ENCODE measurements at places on chromosomes 7 and 10.

DNA sequence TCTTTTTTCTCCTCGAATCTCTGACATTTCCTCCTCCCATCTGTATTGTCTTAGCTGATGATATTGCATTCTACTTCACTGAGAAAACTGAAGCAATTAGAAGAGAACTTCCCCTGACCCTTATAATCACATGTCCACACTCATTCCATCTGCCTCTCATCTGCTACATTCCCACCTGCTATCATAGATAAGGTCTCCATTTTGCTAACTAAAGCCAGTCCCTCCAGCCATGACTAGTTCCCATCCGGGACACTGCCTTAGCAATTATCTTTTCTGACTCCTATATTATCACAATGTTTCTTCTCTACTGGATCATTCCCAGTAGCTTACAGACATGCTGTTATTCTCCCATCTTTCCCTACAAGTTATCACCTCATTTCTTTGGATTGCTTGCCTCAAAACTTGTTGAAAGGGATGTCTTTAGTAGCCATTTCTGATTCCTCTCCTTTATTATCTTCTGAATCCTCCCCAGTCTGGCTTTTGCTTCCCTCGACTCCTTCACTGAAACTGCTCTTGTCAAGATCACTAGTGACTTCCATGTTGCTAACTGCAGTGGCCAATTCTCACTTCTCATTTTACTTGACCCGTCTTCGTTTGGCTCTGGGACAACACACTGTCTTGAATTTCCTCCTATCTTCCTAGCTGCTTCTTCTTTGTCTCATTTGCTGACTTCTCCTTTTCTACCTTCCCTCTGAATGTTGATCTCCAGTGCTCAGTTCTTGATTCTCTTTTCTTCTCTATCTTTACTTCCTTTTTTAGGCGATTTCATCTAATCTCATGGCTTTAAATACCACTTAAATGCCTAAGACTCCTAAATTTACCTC lies 35.9 kb downstream of the FZD1 start:
- DNase-seq = no peak

DNA sequence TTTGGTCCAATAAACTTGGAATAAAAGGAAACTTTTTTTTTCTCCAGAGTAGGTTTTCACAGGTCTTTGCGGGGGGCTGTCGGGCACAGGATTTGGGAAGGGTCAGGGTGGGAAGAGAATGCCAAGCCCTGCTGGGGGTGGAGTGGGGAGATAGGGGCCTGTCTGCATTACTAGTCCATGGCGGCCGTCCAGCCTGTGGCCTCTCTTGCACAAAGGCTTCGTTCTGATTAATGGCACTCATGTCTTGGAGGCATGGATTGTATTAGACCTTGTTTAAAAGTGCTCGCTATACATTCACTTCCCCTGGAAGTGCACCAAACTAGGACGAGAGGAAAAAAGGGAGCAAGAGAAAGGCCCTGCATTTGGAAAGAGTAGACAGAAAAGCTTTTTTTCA lies 37.2 kb downstream of the LRMDA start:
- no peak for DNase-seq

GRCh38 chr7:30776971-30777370 lies 5.8 kb downstream of the MINDY4 start:
- DNase-seq = no peak

DNA sequence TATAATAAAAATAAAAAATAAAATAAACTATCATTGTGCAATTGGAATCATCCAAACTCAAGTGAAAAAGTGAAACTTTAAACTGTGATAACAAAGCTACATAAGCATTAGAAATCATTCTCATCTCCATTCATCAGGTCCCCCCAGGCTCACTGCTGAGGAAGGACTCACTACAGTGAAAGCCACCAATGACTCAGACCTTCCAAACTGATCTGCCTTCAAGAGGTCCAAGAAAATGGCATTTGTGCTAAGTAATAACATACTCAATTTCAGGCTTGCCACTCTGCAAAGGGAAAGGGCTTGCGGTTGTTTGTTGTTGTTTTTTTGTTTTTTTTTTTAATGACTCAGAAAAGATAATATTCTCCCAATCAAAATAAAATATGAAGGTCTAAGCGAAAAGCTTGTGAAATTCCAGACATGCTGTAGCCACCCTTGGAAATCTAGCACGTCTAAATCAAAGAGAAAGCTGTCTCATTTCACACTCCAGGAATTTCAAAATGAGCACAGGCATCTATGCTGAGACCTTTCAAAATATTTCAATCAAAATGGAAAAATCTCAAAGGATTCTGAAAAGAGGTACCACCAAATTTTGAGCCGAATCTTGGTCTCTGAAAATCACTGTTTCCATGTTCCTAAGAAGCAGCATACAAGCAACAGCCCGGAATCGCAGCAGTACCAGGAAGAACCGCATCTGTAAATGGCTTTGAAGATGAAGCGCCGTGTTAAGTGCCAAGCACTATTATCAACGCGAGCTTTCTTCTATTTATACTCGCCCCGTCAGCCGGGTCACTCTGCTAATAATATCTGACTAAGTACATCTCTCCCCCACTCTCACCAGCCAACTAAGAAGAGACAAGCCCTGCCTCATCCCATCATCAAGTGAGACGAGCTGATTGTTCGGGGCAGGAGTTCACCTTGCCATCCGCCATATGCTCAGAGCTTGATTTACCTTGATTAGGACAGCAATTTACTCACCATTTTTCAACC lies 13.5 kb downstream of the SFMBT2 start:
- DNase-seq = no peak

DNA sequence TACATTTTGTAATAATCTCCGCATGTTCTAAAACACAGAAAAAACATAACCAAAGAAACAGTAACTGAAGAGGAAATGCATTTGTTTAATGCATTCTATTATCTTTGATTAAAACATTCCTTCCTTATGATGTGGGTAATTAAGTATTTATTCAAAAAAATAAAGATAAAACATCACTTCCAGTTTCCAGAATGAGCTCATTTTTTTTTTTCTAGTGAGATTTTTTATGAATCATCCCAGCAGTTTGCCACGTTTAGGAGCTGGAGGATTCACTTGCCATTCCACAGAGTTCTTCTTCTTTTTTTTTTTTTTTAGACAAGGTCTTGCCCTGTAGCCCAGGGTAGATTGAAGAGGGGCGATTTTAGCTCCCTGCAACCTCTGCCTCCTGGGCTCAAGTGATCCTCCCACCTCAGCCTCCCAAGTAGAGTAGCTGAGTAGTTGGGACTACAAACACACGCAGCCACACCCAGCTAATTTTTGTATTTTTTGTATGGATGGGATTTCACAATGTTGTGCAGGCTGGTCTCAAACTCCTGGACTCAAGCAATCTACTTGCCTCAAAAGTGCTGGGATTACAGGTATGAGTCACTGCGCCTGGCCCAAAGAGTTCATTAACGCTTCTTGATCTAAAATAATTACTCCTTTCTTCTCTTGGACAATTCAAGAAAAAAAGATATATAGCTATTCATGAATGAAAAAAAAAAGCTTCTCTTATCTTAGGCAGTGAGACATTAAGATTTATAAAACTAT lies 177.3 kb downstream of the DKK1 start:
- no peak for DNase-seq

DNA sequence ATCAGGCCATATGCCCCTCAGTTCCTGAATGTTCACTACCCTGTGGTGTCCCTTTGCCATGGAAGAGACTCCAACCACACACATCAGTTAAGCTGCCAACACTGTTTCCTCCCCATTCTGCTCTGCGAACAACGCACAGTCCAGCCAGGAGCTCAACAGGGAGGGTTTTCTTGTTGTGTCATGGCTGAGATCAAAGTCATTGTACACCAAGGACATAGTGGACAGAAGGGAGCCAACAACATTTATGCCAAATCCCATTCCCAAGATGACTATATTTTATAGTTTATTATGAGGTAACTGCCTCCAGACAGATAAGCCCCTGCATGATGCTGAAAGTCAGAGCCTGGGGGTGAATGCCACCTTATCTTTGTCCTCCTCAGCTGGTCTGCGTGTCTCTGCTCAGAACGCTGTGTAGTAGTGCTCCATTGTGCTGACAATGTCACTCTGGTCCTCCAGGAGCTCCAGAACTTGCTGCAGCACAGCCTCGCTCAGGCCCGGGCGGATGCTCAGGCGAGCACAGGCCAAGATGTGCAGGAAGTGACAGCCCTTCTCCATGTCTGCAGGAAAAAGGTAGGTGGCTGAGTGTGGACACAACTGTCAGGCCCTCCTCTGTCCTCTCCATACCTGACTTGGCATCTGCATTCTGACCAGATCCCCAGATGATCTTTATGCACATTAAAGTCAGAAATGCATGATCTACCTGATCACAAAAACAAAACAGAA lies 27.1 kb upstream of the SH3PXD2A start:
- no peak for DNase-seq

DNA sequence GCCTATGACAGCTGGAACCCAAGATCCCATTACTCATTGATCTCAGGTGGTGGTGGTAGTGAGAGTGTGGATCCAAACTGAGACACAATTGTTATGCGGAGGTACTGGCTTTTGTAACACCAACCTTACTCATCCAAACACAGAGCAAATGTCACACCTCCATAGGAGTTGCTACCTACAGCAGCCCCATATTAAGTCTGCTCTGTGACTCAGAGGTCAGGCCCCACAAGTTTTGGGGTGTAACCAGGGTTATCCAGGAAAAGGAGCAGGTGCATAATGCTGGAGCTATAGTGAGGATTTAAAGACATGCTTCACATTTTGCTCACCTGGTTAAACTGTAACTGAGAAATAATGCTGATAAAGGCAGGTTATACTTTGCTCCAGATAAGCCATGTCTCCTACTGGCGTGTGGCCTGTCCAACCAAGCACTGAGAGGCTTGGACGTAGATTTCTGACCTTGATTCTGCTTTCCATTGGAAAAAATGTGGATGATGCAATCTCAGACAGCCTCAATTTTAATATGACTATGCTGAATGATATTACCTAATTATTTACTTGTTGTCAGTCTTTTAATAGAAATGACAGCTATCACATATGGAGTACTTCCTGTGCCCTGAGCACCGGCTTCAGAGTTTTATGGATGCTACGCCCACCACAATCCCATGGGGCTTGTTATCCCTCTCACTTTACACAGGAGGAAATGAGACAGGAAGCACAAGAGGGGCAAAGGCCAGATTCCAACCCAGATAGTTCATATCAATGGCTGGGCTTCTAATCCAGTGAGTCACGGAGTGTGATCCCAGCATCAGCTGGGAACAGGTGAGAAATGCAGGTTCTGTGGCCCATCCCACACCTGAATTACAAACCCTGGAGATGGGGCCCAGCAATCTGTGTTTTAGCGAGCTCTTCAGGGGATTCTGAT lies 181.3 kb downstream of the CHN2 start:
- DNase-seq = no peak

GRCh38 chr10:72173262-72173618 lies 42.6 kb upstream of the ANAPC16 start:
- DNase-seq = no peak

DNA sequence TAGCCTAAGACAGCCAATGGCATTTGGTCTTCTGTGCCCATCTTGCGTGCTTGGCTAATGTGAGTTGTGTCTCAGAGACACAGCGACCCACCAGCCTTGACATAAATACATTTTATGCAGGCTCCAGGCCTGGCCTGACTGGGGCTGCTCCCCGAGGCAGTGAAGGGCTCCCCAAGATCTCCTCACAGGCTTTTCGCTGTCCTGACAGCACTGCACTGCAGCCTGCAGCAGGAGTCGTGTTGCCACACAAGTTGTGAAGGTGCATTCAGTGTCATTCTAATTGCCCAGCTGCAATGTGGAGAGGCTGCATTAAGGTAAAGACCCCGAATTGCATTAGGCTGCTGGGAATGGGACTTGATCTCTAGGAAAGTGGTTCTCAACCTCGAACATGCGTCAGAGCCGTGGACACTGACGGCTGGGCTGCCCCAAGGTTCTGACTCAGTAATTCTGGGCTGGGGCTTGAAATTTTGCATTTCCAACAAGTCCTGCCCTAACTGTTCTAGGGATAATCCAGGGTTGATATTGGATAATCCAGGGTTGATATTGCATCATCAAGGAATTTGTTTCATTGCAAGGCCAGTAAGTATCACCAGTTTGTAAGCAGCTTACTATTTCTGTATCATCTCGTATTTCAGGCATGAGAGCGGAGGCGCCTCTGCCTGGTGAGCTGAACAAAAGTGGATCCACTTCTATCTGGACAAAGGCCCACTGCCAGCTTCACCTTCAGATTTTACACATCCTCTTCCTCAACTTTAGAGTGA lies 108.7 kb upstream of the INSIG1 start:
- DNase-seq = no peak

- no peak for DNase-seq
Observed at GRCh38 chr10:123213192-123213591, 59.0 kb downstream of the BUB3 start.

DNA sequence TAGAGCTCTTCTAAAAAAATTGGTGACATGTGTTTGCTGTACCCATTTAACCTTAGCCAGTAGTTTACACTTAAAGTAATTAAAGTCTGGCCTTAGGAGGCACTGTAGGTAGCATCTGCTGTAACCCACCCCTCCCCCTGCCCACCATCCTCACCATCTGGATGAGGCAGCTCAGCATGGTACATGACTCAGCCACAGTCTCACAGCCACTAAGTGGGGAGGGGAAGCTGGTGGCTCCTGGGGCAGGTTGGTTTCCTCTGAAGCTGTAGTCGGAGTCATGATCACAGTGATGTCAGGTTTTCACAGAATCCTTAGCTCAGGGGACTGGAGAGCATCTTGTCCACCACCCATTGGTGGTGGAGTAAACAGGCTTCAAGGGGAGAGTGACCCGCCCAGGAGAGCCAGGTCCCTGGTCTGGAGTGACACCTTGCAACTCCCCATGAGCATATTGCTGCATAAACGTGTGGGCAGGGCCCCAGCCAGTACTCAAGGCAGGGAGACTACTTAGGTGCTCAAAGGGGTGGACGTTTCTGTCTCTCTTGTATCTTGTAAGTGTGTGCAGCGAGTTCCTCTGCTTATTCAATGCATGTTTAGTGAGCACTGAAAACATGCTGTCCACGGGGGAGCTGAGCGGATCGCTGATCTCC lies 125.9 kb downstream of the GRK5 start:
- peak; percentile 66 for DNase-seq

DNA sequence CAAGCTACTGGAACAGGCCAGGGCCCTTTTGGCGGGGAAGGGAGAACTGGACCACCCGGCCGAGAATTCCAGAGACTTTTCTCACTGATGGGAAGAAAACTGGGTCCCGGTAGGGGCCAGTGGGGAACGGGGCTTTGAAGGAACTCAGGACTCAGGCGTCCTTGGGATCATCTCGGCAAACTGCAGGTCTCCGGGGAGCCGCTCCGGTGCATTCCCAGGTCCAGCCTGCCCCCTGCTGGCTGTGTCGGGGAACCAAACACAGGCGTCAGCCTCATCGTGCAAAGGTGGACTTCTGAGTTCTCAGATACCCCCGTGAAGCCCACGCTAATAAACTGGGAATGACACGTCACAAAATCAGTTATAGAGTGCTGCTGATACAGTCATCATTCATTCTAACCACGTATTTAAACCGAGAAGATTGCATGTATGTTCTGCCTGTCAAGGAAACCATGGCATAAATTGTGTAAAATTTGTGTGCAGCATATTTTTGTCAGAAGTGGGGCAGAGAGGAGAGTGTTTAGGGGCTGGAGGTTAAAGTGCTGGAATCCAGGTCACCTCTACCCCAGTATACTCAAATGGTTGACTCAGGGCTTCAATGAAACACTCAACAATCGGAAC lies 76.1 kb upstream of the CPXM2 start:
- peak; percentile 84 for DNase-seq

- DNase-seq = no peak
Observed at GRCh38 chr10:1687190-1687589, 50.1 kb downstream of the ADARB2 start.
